ENCODE measurements at places on chromosomes 5 and 9. TPM values are rescaled to one million over a fixed set of nuclear protein-coding genes. Genes with fewer than 3 reads are reported as not detected.

DNA sequence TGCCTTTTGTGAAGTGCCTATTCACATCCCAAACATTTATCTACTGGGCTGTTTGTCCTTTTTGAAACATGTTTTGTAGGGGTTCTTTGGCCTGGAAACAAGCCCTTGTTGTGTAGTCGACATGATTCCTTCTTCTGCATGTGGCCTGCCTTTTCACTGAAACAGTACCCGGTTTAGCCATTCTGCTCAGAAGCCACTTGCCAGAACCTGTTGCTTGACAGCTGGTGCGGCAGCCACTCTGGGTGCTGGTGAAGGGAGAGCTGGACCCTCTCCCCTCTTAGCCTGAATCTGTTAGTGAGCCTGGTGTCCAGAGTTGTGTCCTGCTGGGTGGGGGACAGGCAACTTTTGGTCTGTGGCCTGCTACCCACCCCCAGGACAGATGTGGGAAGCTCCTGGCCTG, 128.8 kb upstream of the CACNA1B start:
- peaks cover 57% of the 10 kb centered on the region for H3K36me3 ChIP-seq
- DNase-seq: no peak
- H3K27me3 ChIP-seq: no peaks in the 10 kb centered on the region
- no peaks in the 10 kb centered on the region for H3K4me1 ChIP-seq
- H3K27ac ChIP-seq: no peak overlapping the region
- H3K4me3 ChIP-seq: no peak overlapping the region

GRCh38 chr9:128034821-128035652, 32.1 kb downstream of the NAIF1 start:
- no peak overlapping the region for H3K4me3 ChIP-seq
- no peaks in the 10 kb centered on the region for H3K4me1 ChIP-seq
- peak; percentile 44 for DNase-seq
- no peak overlapping the region for H3K27ac ChIP-seq
- no peaks in the 10 kb centered on the region for H3K27me3 ChIP-seq
- no peaks in the 10 kb centered on the region for H3K36me3 ChIP-seq

- no peaks in the 10 kb centered on the region for H3K27me3 ChIP-seq
- H3K36me3 ChIP-seq: no peaks in the 10 kb centered on the region
- no peak overlapping the region for H3K27ac ChIP-seq
- peaks cover 27% of the 10 kb centered on the region for H3K4me1 ChIP-seq
Measured at GRCh38 chr5:134460551-134460950, 48.9 kb upstream of the CDKN2AIPNL start.

The SCGB3A1 gene
- 0.49 TPM for total RNA-seq

The STPG3 gene
- total RNA-seq: not detected

DNA sequence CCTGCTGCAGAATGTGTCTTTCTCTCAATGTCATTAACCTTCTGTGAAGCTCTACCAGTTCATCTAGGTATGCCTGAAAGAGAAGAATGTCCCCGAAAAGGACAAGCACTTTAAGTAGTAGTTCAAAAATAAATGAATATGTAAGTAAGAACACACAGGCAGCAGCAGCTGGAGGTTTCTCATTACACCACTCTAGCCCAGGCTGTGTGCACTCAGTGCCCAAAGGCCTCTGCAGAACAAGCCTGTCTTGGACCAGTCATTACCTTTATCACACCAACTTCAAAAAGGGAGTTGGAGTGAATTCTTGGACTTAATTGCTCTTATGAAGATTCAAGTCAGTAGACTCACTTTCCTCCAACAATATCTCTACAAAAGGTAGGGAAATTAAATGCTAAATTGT, 268.8 kb downstream of the MLLT3 start:
- no peaks in the 10 kb centered on the region for H3K36me3 ChIP-seq
- no peak overlapping the region for H3K27ac ChIP-seq
- H3K27me3 ChIP-seq: no peaks in the 10 kb centered on the region
- no peak overlapping the region for H3K4me3 ChIP-seq

Measured in heart right ventricle (tissue), 16 donors.